NCI-H1105 (cell line): ENCODE measurements at places on chromosomes 1 and 21.
A peak's percentile ranks its signal among the peaks of the same experiment; 100 is the strongest.

GRCh38 chr1:159510229-159510541 lies 25.6 kb downstream of the OR10J5 start:
- no peak for DNase-seq

DNA sequence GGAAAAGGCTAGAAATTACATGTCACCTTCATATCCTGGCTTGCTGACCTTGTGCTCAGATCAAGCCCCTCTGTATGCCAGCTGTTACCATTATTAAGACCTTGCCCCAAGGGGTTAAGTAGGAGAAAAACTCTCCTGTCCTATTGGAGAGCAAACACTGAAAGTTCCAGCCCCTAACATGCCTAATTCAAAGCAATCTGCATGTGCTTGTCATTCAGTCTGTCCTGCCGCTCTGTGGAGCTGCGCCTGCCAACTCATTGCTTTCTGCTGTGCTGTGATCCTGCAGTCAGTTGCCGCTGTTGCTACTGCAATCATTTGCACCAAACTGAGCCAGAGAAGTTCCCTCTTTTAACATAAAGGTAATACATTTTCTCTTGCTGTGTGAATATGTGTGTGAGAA lies 113.4 kb downstream of the DISP1 start:
- DNase-seq = no peak

- no peak for DNase-seq
These were observed 346.7 kb upstream of the ADGRL4 start for GRCh38 chr1:79353224-79353623.

DNA sequence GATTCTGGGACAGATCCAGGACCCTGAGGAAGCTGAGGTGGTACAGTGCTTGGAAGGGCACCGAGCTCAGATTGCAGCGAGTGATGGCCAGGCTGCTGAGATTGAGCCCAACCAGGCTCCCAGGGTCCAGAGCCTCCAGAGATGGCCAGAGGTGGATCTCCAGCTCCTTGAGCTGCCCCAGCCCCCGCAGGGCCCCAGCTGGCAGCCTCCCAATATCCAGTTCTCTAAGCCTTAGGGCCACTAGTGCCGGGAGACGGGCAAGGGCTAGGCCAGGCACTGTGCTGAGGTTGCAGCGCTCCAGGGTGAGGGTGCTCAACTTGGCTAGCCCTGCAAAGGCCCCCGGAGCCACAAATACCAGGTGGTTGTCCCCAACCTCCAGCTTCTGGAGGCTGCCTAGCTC lies 3.4 kb downstream of the LINGO4 start:
- no peak for DNase-seq

DNA sequence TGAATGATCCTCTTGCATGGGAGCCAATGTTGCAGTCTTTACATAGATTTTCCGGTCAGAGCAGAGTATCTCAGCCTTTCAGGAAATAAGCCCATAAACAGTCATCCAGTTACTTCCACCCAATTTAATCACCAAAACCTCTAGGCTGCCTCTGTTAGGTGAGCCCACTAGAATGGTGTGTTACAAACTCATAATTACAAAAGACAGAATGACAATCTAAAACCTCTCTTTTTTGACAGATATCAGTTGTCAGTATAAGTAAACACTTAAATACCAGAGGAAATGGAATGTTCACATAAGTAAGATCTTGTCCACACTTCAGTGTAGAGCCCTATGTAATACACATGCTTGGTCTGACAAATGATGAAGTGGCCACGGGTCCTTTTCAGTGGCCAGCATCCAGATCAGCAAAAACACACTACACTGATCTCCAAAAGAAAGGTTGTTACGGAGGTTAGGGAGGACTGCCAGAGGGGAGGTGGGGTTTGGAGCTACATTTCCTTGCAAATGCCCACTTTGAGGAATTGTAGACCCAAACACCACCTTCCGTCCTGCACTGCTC lies 71.3 kb upstream of the FBXO28 start:
- DNase-seq = no peak

DNA sequence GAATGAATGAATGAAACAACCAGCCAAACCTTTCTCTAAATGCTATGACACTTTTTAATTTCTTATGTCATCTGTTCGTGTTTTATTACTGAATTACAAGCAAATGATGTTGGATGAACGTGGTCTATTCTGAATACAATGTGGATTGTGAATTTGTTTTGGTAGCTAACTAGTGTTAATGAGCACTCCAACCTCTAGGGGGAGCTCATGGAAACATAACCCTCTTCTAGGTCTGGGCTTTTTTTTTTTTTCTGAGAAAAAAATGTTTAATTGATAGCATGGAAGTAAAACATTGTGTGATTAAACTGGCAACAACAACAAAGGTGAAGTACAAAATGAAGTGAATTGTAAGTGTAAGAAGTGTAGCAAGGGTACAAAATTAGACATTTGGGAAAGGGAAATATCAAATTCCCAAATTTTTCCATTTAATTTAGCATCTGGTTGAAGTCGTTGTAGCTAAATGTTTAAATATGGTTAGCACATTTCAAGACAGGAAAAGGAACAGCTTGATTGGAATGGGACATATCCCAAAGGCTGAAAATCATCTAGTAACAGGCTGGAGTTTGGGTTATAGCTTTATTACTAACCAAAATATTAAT lies 42.6 kb upstream of the PTGS2 start:
- no peak for DNase-seq

DNA sequence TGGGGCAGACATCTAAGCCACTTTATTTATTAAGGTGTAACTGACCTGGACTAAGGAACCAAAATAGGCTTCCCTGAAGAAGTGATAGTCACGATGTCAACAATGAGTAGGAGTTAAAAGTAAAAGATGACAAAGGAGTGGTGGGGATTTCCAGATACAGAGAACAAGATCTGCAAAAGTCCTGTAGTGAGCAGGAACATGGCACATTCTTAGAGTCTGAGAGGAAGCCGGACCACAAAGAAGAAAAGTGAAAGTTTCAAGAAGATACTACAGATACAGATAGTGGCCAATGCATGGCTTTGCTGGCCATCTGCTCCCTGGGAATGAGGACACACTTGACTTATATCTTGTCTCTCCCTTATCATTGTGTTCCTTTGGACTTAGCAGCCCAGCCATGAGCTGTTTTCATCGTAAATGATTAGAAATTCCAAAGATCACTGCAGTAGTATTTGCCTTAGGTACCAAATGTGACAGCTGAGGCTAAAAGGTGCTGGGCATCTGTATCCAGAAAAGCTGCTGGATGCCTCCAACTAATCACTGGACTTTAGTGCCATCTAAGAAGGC lies 302.4 kb upstream of the NR5A2 start:
- no peak for DNase-seq

- peak; percentile 46 for DNase-seq
These were observed 9.9 kb upstream of the CFHR2 start for GRCh38 chr1:196933531-196934189.

- DNase-seq = no peak
These were observed 2.4 kb upstream of the ITLN2 start for GRCh38 chr1:160956966-160957365.

DNA sequence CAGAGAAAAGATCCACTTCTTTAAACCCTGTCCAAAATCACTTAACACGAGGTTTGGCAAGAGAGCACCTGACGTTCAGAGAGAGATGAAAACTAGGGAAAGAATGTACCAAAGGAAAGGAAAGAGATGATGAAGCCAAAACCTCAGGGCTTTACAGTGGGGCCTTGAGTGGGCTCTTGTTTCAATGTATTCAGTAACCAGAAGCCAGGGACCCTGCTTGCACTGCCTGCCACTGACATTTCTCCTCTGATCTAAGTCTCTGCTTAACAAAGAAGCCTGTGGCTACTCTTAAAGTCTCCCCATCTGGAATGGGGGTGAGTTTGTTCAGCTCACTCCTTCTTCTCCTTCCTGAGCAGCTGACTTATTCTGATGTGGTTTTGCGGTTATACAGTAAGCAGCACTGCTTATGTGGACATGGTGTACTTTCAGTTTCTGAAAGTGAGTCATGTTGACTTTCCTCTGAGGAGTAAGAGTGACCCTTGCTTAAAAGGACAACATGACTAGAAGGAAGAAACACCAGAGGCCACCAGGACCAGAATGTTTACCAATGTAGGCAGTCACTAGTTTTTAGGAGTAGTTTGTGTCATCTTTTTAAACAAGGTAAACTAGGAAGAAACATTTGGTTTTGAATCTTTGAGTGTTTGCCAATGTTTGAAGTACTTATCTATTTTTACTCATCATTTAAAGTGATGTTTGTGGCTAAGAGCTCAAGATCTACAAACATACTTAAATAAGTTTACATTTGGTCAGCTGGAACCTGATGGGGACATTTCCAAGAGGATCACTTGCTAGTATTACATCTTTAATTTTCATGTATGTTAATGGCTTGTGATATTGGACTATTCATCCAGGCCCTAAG lies 87.4 kb downstream of the FASLG start:
- no peak for DNase-seq

DNA sequence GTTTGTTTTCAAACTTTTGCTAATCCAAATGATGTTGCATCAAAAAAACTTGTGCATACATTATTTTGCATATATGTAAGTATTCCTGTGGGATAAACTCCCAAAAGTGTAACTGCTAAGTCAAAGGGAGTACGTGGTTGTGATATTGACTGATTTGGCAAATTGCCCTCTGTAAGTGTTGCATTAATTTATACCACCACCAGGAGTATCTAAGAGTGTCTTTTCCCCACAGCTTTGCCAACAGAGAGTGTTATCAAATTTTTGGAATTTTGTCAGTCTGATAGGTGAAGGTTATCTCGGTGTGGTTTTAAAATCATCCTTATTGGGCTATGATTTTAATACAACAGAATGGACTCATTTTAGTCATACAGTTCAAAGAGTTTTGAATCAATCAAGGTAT lies 30.1 kb upstream of the PARP1 start:
- no peak for DNase-seq

GRCh38 chr1:224737353-224737727 lies 121.2 kb downstream of the CNIH3 start:
- DNase-seq = no peak

- DNase-seq = no peak
These were observed 66.7 kb downstream of the LBR start for GRCh38 chr1:225361176-225361575.

GRCh38 chr21:27761623-27762022 lies 794.7 kb upstream of the ADAMTS5 start:
- DNase-seq = no peak

GRCh38 chr1:35030338-35030737 lies 1.4 kb downstream of the ZMYM6 start:
- DNase-seq = no peak

- DNase-seq = no peak
These were observed 83.7 kb upstream of the SELENON start for GRCh38 chr1:25716320-25716719.

GRCh38 chr1:26094677-26095383 lies 16.8 kb upstream of the PDIK1L start:
- no peak for DNase-seq

DNA sequence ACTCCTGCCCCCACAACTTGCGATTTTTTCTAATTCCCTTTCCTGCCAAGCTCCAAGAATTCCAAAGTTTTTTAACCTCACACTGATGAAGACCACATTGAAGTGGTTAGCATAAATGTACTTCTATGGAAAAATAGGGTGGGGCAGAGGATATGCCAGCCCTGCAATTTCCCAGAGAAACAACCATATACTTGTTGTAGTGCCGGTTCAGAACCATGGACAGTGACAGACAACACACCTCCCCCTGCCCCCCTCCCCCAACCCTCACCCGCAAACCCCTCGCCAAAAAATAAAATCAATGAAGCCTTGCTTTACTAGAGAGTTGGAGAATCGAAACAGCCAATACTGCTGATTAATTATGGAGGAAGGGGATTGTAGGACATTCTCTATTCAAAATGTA lies 109.5 kb upstream of the GRIK3 start:
- no peak for DNase-seq

GRCh38 chr1:185058876-185059275 lies 13.5 kb downstream of the RNF2 start:
- no peak for DNase-seq

DNA sequence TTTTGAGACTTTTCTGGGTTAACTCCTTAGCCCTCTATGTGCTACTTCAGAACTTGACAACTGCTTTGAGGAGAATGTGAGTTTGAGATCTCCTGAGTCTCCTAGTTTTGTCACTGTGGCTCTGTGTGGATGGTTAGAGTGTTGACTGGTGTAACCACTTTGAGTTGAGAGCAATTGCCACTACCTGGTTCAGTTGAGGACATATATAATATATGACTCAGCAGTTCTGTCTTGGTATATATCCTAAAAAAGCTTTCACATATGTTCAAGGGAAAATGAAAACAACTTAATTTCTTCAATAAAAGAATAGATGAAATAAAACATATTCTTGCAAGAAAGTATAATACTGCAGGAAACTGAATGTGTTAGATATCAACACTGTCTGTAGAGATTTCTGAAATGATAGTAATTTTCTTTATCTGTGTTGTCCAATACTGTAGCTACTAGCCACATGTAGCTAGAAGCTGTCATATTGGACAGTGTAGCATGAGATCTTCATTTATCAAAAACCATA lies 96.7 kb upstream of the QSOX1 start:
- DNase-seq = no peak

DNA sequence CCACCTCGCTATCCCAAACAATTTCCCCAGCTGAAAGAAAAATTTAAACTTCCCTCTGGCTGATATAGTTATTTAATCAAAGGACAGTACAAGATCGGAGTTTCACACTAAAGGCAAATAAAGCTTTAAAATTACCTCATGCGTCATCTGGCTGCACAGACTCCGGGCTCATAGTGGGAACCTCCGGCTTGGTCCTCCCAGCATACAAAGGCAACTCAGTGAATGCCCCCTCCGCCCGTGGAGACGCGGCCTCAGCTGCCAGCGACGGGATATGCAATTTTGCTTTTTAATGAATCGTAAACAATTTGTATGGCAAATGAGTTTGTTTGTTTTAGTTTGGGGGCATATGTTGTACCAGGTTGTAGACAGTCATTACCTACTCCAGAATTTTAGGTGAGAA lies 214.6 kb upstream of the NFIA start:
- peak; percentile 55 for DNase-seq

GRCh38 chr1:230327892-230328284 lies 98.2 kb downstream of the PGBD5 start:
- no peak for DNase-seq

GRCh38 chr21:16309250-16309971 lies 579.6 kb downstream of the USP25 start:
- no peak for DNase-seq

DNA sequence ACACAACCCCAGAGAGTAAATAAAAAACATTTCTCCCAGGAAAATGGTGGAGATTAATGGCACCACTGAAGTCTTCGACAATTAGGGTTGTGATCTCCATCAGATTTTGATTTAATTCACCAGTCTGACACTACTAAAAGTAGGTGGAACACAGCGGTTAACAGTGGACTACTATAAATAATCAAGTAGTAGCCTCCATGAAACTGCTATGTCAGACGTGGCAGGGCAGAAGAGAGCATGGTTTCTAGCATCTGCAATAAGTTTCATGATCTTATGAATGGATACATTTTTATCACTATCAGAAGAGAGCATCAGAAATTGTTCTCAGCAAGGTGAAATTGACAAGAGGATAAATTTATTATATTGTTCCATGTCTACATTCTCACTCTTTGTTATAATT lies 1706.6 kb downstream of the MRPL39 start:
- DNase-seq = no peak
